ENCODE measurements at places on chromosomes 5 and 9.

DNA sequence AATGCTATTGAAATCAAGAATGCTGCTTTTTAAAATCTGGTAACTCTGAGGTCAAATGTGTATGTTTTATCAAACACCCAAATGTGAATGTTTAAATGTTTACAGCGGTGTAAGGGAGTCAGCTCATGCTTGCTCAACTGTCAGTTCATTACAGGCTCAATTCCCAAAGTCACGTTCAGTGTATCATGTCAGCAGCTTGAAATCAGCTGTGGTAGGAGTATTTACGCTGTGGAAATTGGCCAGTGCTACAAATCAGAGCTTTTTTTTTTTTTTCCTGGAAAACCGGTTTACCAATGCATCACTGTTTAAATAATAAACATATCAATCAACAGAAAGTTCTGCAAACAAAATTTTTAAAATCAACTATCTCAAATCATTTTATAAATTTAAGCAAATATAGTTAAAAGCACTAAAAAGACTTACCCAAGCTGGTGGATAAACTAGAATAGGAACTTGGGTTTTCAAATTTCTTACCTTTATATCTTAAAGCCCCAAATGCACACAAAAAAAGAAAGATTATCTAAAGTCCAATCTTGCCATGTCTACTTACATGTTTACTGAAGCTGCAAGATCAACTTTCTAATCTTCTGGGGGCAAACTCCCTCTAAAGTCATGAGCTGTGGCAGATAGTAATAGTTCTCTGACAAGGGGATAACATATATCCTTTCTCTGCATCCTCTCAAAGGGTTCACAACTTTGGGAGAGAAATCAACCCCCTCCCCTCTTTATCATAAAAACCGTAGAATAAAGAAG lies 57.6 kb upstream of the GRAMD2B start:
- DNase-seq = no peak

DNA sequence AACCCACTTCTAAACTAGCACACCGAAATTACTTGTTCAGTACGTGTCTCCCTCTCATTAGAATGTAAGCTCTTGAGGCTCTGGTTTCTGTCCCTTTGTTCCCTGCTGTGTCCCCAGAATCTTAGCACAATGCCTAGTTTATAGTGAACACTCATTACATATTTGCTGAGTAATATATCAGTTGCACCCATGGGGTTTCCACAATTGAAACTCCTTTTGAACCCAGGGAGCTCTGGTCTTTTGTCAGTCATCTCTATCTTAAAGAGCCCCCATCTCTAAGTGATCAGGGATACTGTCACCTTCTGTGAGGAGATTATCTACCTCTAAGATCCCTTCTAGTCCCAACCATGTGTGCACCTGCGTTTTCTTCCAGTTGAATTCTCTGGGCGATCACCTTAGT lies 12.8 kb downstream of the CAMK4 start:
- no peak for DNase-seq

DNA sequence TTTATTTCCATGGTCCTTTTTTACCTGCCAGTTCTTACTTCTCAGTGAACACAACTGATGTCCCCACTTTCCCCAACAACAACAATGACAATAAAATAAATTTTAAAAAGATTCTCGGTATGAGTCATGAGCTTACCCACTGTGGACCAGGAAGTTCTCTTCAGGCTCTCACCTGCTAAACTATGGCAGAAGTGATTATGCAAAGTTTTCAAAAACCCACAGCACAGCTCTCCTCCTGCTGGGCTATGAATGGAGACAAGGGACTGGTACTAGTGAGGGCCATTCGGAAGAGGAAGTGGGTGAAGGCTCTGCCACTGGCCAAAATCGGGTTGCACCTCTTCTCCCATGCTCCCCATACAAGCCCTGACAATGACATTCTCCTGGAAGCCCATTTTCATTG lies 429.4 kb downstream of the PIK3R1 start:
- DNase-seq = no peak

DNA sequence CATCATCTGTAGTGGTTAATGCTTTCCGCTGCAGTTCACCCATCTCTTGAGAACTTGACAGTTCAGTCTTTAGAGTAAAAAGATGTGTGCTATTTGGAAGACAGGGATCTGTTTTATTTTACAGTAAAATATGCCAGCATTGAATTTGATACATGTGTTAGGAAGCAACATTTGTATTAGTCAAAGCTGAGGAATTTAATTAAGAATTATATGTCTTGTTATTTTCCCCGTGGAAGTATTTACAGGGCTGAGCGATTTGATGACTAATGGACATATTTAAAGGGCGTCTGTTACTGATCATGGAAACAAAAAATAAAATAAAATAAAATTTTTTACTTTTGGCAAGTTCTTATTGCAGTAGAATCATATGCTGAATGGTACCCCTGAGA lies 101.3 kb downstream of the PAM start:
- DNase-seq = peak; percentile 9

GRCh38 chr9:12775679-12776512 lies 1.1 kb downstream of the LURAP1L start:
- peak; percentile 88 for DNase-seq

DNA sequence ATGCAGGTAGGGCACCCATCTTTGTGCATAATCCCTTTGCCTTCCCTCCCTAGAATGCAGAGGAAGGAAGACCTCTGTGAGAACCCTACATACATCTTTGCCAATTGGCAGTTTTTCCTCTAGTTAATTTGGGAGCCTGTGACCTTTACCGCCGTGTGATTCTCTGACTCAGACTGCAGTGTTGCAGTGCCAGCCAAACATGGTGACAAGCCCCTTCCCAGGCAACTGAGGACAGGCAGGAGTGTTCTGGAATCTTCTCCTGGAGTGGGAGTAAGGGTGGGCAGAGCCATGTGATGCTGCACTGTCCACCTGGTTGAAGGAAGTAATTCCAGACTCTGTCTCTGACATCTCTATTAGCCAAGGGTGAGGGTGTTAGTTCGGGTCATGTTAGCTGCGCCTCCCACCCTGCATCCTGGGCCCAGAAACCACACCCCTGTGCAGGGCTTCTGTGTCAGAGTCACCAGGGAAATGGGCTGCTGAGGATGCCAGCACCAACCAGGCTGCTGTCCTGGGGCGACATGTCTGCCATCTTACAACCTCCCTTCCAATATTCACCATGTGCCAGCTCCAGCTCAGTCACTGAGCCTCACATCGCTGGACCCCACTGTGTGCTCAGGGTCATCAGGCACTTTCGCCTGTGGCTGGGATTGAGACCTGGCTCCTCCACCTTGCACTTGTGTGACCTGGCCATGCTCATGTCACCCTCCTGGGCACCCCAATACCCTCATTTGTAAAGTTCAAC lies 21.8 kb downstream of the KCNIP1 start:
- no peak for DNase-seq

Measured in brain microvascular endothelial cell (primary cell).